ENCODE measurements at places on chromosomes 7 and 10.

DNA sequence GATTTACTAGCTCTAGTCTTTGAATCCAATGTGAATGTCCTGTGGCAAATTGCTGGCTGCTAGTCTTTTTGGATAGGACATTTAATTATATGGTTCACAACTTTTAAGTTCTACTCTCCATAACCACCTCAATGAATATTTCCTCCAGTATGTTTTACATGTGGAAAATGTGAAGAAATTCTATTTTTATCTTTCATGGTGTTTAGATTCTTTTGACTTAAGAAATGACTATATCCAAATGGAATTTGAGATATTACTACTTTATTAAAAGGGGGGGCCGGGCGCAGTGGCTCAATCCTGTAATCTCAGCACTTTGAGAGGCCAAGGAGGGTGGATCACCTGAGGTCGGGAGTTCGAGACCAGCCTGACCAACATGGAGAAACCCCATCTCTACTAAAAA lies 202.0 kb downstream of the ARL4A start:
- DNase-seq = no peak

DNA sequence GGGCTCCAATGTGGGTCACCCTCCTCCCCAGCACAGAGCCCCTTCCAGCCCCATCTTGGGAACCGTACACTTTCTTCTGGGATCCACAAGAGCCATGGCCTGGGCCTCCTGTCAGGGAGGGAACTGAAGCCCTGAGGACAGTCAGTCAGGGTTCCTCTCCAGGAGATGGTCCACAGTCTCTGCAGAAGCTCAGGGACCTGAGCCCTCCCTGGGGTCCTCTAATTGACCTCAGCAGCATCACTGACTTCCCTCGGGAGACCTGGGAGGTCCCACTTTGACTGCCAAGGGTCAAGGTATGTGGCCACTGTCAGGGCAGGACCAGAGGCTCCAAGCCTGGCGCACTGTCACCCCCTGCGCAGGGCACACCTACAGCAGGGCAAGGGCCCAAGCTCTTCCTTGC lies 32.3 kb downstream of the NOD1 start:
- no peak for DNase-seq

- DNase-seq = no peak
These were observed 122.9 kb upstream of the GLI3 start for GRCh38 chr7:42359946-42360345.

- no peak for DNase-seq
These were observed 59.6 kb upstream of the ANAPC16 start for GRCh38 chr10:72156223-72156622.

GRCh38 chr7:143015926-143016490 lies 10.9 kb downstream of the OR9A2 start:
- no peak for DNase-seq

DNA sequence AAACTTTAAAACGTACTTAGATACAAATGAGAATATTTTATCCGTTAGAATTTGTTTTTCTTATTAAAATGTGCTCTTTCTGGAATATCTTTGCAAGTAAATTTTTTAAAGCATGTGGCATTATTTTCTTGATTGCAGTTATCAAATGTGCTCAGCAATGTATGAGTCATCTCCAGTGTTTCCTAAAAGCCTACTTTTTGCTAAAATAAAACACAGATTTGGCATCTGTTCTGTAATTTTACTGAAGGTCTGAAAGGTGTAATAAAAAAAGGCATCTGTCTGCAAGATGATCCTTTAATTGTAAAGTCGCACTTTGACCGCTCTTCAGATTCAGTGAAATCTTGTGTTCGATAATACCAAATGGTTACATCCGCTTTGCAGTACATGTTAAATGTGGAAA lies 3.4 kb downstream of the GNAT3 start:
- DNase-seq = no peak

DNA sequence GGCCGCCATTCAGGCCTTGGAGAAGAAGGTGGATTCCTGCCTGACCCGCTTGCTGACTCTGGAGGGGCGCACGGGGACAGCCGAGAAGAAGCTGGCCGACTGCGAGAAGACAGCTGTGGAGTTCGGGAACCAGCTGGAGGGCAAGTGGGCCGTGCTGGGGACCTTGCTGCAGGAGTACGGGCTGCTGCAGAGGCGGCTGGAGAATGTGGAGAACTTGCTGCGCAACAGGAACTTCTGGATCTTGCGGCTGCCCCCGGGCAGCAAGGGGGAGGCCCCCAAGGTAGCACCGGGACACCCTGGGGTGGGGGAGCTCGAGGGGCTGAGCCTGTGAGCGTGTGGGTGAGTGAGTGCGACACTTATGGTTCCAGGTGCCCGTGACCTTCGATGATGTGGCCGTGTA lies 4.5 kb downstream of the ZNF783 start:
- DNase-seq = no peak

GRCh38 chr10:104327745-104328645 lies 10.3 kb downstream of the ITPRIP start:
- peak; percentile 54 for DNase-seq

- peak; percentile 63 for DNase-seq
These were observed 120.3 kb upstream of the DIP2C start for GRCh38 chr10:809671-810350.

DNA sequence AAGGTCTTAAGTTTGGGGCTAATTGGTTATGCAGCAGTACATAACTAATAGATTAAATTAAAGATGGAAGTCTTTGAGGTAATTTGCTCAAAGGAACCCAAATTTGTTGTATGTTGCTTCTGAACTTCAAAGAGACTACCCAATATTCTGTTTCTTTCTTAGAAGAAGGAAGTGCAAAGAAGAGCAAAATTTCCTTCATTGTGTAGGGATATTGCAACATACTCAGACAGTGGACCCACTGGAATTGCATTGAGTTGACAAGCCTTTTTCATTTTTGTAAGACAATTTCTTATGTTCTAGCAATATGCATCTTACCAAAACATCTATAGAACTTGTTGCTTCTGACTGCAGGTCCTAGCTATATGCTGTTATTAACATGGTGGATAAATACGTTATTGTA lies 527.8 kb downstream of the SH2D4B start:
- DNase-seq = no peak

- DNase-seq = no peak
These were observed 2.4 kb downstream of the RBM20 start for GRCh38 chr10:110646417-110647135.

- DNase-seq = no peak
These were observed 57.1 kb upstream of the KMT2E start for GRCh38 chr7:104956753-104957450.

DNA sequence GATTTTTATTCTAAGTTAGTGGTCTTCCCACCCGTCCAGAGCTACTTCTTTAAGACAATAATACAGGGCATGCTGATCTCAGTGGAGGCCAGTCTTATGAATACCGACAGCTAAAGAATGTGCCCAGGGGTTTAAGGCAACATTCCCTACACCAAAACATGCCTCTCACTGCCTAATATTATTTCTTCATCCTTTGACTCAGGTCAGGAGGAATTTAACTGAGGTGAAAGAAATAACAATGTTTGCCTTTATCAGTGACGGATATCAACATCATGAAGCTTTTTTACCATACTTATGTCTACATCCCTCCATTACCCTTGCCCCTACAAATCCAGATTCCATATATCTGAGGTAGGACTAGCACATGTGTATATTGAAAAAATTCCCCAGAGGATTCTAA lies 33.3 kb upstream of the TES start:
- DNase-seq = no peak

- no peak for DNase-seq
These were observed 19.5 kb upstream of the CARD11 start for GRCh38 chr7:3063016-3063753.

DNA sequence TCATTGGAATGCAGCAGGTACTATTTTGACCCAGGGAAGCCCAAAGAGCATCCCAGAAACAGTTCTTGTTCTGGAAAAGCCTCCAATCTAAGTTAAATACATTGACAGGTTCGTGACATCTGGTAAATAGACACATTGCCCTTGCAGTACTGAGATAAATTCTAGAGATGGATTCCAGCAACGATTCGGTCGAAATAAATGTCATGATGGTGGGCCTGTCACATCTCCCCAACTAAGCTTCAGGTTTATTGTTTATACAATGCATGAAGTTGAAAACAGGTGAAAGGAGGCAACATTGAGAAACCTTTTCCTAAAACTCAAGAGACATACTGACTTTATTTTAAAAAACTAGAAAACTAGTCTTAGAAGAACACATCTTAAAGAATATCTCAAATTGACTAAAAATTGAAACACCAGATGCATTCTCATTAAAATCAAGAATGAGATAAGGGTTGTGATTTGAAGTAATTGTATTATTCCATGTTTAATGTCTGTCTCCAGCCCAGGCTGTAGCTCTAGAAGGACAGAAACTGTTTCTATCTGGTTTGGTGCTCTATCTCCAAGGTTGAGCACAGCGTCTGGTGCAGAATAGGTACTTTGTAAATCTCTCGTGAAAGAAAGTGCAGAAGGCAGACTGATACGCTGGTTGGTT lies 114.0 kb downstream of the CABCOCO1 start:
- DNase-seq = no peak

GRCh38 chr10:130411496-130412085 lies 275.4 kb downstream of the GLRX3 start:
- DNase-seq = no peak

DNA sequence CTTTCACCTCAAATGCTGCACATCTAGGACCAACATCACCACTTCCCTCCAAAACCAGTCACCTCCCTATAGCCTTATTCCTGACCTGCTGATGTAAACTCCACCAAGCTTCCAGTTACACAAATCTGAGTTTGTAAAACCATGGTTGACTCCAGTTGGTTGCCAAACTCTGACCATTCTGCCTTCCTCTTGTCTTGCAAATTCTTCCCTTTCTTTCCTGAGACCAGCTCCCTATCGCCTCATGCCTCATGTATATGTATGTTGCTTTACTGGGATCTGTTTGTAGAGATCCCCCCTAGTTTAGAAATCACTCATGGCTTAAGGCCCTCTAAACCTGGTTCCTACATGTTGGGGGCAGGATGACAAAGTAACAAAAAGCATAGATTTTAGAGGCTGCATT lies 31.3 kb downstream of the PAX2 start:
- no peak for DNase-seq

GRCh38 chr10:113259576-113260226 lies 293.2 kb upstream of the HABP2 start:
- DNase-seq = no peak

DNA sequence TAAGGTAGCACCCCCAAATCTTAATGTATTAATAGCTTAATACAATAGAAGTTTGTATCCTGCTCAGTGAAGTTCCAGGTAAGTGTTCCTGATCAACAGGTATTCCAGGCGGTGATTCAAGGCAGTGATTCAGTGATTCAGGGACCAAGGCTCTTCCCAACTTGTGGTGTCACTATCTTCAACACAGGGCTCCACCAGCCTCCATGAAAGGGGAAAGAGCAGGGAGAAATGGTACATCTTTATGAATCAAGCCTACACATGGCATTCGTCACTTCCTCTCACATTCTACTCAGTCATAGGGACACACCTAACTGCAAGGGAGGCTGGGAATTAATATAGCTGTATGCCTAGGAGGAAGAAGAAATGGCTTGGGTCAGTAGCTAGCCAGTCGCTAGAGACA lies 5.1 kb downstream of the GOLGA7B start:
- no peak for DNase-seq

GRCh38 chr7:5574770-5575269 lies 151.2 kb upstream of the TNRC18 start:
- DNase-seq = peak; percentile 73

DNA sequence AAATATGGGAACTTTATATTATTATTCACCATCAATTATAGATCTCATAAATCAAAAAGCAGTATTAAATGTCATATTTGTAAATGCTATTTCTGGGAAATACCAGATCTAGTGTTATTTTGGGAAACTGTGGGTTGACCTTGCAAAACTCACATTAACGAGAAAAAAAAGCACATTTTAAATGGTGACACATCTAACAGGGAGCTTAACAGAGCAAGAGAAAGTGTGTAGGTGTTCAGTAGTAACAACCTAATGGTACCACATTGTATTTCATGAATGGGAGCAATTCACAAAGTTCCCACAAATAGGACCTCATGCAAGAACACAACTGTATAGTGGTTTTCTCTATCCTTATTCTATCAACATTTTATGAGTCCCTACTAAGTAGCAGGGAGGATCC lies 26.2 kb upstream of the HDAC9 start:
- no peak for DNase-seq

- peak; percentile 31 for DNase-seq
These were observed 144.5 kb downstream of the PPP1R3A start for GRCh38 chr7:113774182-113774807.

DNA sequence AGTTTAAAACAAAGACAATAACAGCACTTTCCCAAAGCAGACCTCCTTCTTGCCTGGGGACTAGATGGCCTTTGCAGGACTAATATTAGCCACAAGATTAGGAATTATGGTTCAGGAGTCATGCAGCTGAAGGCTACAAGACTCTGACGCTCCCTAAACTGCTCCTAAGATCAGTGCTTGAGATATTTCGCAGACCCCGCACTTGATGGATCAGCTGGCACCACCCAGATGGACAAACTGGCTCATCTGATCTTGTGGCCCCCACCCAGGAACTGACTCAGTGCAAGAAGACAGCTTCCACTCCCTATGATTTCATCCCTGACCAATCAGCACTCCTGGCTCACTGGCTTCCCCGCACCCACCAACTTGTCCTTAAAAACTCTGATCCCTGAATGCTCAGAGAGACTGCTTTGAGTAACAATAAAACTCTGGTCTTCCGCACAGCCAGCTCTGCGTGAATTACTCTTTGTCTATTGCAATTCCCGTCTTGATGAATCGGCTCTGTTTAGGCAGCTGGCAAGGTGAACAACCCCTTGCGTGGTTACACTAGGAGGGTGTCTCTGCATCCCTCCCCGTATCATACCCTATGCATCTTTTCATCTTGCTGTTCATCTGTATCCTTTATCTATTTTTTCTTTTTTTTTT lies 26.9 kb upstream of the NRBF2 start:
- peak; percentile 19 for DNase-seq

GRCh38 chr10:132940791-132941465 lies 1.4 kb downstream of the CFAP46 start:
- DNase-seq = no peak

DNA sequence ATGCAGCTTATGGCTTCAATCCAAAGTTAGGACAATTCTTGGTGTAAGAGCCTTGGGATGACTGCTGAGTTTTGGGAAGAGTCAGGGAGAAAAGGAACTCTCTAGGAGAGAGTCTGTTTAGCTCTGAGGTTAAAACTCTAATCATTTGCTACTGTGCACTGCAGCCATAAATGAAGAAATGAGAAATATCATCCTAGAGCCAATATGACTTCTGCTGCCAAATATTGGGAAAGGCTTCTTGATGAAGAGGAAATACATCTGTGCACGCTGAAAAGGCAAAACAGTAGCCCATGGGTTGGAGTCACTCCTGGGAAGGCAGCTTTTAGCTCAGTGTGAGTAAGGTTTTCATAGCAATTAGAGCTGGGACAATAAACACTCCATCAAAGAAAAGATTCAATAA lies 308.8 kb downstream of the SFMBT2 start:
- DNase-seq = peak; percentile 13

GRCh38 chr10:130432271-130432670 lies 296.1 kb downstream of the GLRX3 start:
- no peak for DNase-seq

- no peak for DNase-seq
These were observed 1.6 kb downstream of the GHRHR start for GRCh38 chr7:30965372-30965771.

GRCh38 chr10:66671562-66671961 lies 254.3 kb upstream of the LRRTM3 start:
- no peak for DNase-seq

- DNase-seq = no peak
These were observed 17.6 kb downstream of the CDNF start for GRCh38 chr10:14820010-14820774.
